ENCODE measurements at places on chromosomes 1 and 21.

DNA sequence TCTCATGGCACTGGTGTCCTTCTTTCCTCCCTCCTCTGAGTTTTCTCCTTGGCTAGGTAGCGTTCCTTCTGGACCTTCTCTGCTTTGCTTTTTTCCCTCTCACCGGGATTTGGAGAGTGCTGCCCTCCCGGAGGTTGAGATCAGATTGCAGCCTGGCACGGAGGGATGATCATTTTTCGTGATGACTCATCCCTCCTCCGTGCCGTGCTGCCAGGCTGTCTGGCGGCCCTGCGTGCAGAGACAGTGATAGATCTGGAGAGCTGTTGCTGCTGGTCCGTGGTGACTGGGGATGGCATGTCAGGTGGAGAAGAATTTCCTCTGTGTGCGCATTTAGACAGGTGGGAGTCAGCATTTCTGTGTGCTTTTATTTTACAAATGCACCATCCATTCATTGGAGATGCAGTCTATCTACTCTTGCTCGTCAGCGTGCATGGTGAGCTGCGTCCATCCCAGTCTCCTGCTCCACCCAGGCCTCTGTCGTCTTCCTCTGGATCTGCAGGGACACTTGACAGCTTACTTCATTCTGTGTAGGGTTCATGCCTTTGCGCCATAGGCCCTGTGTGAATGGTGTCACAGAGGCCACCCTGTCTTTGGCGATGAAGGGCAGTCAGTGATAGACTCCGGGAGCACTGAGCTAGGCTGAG is 104.4 kb downstream of the PCBP3 start:
- peak; percentile 57 for DNase-seq

DNA sequence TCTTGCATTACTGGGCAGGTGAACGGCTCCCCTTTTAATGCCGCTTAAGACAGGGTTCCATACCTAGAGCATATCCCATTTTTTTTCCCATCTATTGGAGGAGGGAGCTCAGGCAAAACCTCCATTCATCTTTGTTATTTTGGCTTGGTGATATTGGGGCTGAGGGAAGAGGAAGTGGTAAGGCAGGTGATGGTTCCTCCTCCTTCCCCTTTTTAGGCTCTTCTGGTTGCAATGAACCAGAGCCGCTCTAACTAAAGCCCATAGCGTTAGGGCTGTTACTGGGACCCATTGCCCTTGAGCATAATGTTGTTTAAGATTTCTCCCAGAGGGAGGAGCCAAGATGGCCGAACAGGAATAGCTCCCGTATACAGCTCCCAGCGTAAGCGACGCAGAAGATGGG is 21.1 kb downstream of the PYHIN1 start:
- no peak for DNase-seq

- no peak for DNase-seq
Measured at GRCh38 chr21:25790878-25791204, 56.1 kb downstream of the GABPA start.

DNA sequence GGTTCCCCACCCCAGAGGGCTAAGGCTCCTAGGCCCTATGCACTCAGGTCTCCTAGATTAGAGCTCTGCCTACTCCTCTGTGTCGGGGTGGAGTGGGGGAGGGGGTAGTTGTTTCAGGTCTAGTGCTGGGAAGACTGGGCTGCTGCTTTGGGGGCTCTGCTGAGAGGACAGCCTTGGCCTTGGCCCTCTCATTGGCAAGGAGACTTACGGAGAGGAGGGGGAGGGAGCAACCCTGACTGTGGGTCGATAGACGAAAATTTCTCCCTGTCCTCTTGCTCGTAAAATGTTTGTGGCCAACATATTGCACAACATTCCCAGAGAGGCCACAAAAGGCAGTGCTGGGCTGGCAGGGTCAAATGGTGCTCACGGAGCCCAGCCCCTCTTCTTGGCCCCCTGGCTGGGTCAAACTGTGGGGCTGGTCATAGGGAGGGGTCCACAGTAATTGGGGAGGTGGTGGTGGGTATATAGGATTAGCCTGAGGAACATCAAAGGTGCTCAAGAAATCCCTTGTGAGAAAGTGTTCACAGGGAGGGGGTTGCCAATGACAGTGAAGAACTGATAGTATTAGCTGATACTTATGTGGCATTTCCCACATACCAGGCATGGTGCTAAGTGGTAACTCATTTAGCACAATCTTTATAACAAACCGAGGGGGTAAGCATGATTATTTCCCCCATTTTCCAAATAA is 8.5 kb upstream of the DMBX1 start:
- DNase-seq: peak; percentile 37

DNA sequence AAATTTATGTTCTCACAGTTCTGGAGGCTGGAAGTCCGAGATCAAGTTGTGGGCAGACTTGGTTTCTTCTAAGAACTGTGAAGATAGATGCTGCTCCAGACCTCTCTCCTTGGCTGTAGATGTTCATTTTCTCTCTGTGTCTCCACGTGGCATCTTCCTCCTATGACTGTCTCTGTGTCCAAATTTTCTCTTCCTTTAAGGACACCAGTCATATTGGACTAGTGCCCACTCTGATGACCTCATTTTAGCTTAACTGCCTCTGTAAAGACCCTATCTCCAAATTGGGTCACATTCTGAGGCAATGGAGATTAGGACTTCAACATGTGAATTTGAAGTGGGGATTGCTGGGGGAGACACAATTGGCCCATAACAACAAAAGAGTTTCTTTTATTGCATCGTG is 125.3 kb upstream of the ETS2 start:
- peak; percentile 13 for DNase-seq

DNA sequence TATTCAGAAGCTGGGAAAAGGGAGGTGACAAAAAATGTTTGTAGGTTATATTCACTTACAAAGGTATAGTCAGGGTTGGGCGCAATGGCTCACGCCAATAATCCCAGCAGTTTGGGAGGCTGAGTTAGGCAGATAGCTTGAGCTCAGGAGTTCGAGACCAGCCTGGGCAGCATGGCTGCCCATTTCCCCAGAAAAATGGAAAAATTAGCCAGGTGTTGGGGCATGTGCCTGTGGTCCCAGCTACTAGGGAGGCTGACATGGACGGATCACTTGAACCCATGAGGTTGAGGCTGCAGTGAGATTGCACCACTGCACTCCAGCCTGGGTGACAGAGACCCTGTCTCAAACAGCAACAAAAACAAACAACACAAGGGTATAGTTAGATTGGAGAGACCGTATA is 3.0 kb downstream of the TIMM17A start:
- no peak for DNase-seq

DNA sequence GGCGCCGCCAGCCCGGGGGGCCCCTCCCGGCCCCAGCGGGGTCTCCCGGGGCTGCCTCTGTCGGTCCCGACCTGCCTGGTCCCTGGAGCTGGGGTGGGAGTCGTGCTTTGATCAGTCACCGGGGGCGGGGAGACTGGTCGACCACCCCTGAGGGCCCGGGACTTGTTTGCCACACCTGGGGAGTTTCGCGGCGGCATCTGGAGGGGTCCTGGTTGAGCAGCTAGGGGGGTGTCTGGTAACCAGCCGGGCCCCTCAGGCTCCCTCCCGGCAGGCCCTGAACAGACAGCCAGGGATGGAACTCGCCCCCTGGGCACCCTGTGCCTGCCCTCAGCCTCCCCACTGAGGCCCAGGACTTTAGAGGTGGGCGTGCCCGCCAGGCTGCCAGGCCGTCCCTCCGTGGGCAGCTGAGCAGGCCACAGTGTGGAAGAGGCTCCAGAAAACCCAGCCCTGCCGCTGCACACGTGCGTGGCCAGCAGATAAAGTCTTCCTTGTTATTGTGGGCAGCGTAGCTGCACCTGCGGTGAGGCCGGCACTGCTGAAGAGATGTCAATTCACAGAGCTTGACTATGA is 13.3 kb upstream of the SAMD11 start:
- no peak for DNase-seq

- DNase-seq: no peak
Measured at GRCh38 chr1:2111674-2112035, 61.4 kb downstream of the PRKCZ start.

GRCh38 chr1:41660570-41661427 is 176.3 kb upstream of the EDN2 start:
- no peak for DNase-seq

DNA sequence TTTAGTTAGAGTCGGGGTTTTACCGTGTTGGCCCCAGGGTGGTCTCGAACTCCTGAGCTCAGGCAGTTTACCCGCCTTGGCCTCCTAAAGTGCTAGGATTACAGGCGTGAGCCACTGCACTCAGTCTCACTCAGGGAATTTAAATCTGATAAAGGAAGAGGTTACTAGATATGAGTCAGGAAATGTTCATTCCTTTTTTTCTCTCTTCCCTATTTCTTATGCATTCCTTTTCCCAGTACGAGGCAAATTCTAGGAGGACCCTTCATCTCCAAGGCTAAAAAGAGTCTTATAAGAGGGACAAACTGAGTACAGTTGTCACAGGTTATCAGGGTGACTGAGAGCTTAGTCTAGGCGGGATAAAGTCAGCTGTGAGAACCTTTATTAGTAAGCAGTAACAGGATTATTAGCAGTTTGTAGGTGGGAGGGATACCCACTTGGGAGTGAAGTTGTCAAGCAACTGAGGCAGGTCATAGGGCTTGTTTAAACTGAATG is 9.1 kb downstream of the MACF1 start:
- DNase-seq: peak; percentile 93

- no peak for DNase-seq
Measured at GRCh38 chr1:237134929-237135328, 92.9 kb downstream of the RYR2 start.

- peak; percentile 15 for DNase-seq
Measured at GRCh38 chr1:178566187-178566586, 53.3 kb downstream of the TEX35 start.

- DNase-seq: no peak
Measured at GRCh38 chr1:229753764-229754551, 127.9 kb downstream of the URB2 start.

DNA sequence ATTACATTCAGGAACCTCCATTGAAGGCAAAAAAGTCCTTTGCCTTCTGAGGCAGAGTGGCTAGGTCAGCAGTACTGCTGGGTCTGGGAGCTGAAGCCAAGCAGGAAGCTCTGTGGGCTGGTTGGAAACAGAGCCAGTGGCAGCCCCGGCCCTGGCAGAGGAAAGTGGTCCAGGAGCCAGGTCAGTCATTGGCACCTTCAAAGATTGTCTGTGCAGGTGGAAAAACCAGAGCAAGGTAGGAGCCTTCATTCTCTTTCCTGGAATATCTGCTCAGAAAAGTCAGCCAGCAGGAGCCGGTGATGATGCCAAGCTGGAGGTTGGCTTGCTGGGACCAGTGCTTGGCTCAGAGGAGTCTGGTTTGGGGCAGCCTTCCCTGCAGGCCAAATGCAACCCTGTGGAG is 12.5 kb upstream of the DISP3 start:
- no peak for DNase-seq

Measured in EH (cell line).